ENCODE measurements at places on chromosomes 11 and 22.

- no peak for DNase-seq
Observed at GRCh38 chr11:67517784-67518552, 5.3 kb downstream of the CABP2 start.

GRCh38 chr11:1834779-1835670 is at the start of gene SYT8:
Gene SYT8 (plus strand): TSS chr11:1834990. CDS start chr11:1835106, 116 bp downstream.
- DNase-seq, result no peak

DNA sequence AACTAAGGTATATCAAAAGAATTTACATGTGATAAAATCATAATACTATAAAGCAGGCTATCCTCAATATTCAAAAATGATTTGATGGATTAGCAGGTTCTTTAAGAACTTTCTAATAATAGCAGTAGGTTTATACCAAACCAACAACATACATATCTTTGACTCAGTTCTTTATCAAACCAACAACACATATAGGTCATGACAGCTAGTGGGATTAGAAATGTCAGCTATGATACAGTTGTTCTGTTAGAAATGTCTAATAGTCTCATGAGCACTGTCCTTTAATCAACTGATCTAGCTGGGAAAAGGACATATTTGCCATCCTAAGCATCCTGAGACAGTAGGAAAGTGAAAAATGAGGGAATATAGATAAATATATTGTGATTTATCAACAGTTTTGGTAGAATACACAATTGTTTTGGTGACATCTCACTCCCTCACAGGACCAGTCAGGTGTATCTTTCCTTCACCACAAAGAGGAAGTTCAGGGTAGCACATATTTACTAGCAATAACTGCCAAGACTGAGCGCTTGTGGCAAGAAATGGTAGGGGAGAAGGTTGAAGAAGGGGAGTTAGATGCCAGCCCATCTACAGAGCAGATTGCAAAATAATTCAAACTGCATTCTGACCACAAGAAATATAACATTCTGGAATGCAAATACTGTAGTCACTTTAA is 90.8 kb upstream of the APOA1 start:
- DNase-seq, result no peak

- no peak for DNase-seq
Observed at GRCh38 chr11:44943118-44943517, 7.6 kb downstream of the TP53I11 start.

DNA sequence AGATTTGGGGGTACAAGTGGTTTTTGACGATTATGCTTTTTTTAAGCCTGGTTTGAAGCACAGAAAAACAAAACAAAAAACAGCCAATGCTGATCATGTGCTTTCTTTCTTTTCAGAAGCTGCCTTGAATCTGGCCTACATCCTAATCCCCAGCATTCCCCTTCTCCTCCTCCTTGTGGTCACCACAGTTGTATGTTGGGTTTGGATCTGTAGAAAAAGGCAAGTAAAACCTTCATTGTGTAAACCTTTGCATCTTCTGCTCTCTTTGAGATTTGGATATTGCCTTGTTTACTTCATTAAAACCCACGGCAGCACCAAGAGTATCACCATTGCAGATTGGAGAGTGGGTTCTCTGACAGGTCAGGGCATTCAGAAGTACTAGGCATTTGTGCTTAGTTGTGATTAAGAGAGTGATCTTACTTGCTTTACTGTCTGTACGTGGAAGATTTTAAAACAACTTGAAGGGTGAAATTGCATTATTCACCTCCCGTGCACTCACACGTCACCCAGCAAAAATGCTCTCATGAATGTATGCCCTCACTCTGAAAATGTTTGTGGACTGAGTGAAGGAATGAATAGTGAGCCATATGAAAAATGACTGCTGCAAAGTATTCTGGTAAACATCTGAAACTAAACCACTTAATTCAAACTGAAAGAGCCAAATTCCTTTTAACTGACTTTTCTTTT is 17.0 kb downstream of the LAYN start:
- no peak for DNase-seq

GRCh38 chr11:8273287-8273686 is 9.6 kb upstream of the LMO1 start:
- DNase-seq, result no peak

DNA sequence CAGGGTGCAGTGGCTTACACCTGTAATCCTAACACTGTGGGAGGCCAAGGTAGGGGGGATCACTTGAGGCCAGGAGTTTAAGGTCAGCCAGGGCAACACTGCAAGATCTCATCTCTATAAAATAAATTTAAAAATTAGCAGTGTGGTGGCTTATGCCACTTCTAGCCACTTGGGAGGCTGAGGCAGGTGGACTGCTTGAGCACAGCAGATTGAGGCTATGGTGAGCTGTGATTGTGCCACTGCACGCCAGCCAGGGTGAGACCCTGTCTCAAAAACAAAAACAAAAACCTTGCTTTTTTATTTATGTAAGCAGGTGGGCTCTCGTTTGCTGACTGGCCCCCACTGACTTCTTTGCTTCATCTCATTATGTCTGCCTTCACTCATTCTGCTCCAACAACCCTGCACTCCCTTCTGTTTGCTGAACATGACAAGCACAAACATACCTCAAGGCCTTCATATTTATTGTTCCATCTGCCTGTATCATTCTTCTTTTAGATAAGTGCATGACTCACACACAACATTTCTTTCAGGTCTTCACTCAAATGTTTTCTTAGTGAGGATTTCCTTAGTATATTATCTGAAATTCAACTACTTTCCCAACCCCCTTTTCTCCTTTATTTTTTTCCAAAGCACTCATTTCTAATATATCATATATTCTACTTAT is 32.4 kb upstream of the CLNS1A start:
- DNase-seq, result no peak

- no peak for DNase-seq
Observed at GRCh38 chr11:1546536-1547466, 25.3 kb downstream of the DUSP8 start.

DNA sequence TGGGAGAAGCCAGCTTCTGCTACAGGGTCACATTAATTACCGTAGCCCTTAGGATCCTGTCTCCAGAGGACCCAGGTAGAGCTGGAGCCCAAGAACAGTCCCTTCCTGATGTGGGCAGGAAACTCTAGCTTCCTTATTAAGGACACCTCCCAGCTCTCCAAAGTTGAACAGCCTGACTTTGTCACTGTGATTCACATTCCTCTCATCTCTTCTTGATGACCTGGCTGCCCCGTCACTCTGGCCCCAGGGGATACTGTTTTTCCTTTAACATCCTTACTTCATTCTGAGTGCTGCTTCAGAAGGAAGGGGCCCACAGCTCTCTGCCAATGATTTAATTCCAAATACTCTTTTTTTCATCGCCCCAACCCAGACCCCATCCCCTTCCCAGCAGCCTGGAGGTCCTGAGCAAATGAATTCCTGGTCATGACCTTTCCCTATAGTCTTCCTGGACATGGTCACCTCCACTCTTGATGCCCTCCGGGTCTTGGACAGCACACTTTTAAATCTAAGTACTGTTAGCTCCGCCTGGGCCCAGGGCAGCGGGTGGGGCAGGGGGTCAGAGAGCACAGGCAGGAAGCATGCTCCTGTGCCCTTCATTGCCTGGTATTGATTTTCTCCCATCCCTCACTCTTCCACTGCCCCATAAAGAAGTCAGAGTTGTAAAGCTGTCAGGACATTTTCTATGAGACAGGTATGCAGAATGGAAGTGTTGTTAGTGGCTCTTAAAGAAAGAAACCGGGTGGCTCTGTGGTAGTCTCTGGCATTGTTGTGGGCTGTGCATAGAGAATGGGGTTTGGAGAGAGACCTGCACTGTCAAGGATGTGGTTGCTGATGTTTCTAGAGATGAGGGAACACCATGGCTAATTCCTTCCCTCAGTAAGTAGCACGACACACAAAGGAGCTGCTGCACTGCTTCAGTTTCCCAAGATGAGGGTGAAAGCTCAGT is 22.3 kb upstream of the SPON1 start:
- no peak for DNase-seq

GRCh38 chr11:94895971-94896370 is 77.4 kb downstream of the CWC15 start:
- no peak for DNase-seq

- DNase-seq, result no peak
Observed at GRCh38 chr11:17381156-17381555, 7.3 kb downstream of the KCNJ11 start.

GRCh38 chr11:2027708-2028107 is 30.1 kb upstream of the H19 start:
- no peak for DNase-seq

GRCh38 chr11:26187639-26188038 is 144.3 kb upstream of the ANO3 start:
- DNase-seq, result no peak

- no peak for DNase-seq
Observed at GRCh38 chr11:76610371-76610770, 60.2 kb downstream of the LRRC32 start.

- DNase-seq, result no peak
Observed at GRCh38 chr11:58391879-58392278, 14.8 kb downstream of the OR5B3 start.

GRCh38 chr11:77658213-77659013 is 20.8 kb upstream of the CLNS1A start:
- no peak for DNase-seq

DNA sequence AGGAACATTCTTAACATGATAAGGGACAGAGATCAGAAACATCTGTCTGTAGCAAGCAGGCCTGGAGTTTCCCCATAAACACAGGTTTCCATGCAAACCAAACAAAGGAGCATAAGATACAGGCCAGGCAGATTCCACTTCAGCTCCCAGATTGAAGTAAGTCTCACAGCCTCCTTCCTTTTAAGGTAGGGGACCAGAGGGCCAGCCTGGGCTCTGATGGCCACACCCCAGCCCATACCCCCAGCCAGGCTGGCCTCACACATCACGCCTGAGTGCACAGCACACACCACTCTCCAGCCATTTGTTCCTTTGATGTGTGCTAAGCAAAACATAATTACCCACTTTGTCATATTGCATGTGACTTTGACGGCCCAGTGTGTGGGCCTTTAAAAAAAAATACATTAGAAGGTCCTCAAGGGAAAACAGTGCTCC is 518.7 kb downstream of the NTM start:
- DNase-seq, result no peak

- no peak for DNase-seq
Observed at GRCh38 chr22:48448821-48449220, 1378.9 kb downstream of the BRD1 start.

GRCh38 chr11:98136357-98136756 is 884.4 kb upstream of the CNTN5 start:
- no peak for DNase-seq

DNA sequence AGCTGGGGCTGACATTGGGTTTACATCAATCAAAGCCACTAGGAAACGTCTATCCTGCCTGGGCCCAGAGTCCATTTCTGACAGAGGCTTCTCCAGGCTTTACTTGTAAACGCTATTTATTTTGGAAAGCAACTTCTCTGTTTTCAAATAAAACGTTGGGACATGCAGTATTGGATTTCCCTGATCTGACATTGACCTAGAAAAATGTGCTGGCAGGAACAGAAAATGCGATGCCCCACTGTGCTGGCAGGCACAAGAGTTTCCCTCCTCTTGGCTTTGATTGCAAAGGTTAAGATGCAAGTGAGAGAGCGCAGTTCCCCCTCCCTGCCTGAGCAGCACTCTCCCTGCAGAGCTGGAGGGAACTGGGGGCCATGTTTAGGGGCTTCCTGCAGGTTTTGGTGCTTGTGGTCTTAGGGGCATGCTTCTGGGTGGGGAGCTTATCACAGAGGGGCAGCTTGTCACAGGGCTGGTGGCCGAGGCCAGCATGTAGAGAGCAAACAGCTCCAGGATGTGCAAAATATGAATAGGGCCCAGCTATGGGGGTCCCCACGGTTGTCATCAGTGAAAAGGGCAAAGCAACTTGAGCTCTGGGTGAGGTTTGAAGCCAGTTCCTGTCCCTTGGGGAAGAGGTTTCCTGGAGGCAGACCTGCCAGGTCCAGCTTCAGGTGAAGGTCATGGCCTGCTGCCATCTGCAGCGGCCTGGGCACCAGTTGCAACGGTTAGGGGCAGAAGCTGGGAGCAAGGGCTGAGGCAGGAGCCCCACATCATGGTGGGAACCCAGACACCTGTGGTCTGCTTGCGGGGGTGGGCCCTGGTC is 42.3 kb upstream of the DKK3 start:
- DNase-seq, result peak; percentile 70

DNA sequence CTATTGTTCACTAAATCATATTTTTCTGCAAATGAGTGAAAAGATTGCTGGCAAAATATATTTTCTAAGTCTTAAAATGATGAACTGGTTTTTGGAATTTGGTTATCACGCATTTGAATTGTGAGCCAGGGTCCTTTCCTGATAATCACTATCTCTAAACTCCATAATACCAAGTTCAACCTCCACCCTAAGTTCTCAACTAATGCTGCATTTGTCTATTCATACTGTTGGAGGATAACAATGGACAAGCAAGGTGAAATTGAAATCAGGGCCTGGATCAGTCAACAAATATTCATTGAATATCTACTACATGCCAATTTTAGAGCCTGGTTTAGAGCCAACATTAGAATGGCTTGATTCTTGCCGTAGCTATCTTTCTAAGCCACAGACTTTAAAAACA is 4.7 kb upstream of the PCF11 start:
- DNase-seq, result no peak

DNA sequence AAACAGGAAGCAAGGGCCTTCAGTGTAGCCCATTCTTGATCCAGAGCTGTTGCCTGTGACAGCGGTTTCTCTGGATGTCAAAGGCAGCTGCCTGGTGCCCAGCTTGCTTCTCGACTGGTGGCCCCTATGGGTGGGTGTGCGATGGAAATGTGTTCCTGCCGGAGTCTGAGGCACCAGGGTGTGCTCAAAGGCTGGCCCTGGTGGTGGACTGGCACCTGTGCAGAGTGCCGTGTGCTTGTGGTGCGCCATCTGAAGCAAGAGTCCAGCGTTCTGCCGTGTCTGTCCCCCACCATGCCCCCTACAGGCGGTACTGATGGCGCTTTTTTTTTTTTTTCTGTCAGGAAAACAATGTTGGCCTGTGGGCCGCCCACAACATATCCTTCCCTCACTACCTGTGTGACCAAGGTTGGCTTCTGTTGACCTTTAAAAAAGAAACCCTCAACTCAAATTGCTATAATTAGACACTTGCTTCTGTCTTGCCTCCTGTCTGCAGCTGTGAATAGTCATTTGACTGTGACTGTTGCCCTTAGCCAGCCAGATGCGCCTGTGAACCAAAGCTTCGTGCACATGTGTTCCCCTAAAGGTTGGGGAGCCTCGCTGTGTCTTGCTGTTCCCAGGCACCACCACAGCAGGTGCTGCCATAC is 4.7 kb upstream of the RANBP1 start:
- no peak for DNase-seq

- DNase-seq, result no peak
Observed at GRCh38 chr11:6297831-6298230, 22.5 kb downstream of the CAVIN3 start.

- DNase-seq, result no peak
Observed at GRCh38 chr11:106012744-106013143, 9.3 kb downstream of the MSANTD4 start.

GRCh38 chr11:100961633-100962032 is 168.0 kb downstream of the PGR start:
- DNase-seq, result no peak
